ENCODE measurements at places on chromosomes 12 and 14.
A peak's percentile ranks its signal among the peaks of the same experiment; 100 is the strongest.

DNA sequence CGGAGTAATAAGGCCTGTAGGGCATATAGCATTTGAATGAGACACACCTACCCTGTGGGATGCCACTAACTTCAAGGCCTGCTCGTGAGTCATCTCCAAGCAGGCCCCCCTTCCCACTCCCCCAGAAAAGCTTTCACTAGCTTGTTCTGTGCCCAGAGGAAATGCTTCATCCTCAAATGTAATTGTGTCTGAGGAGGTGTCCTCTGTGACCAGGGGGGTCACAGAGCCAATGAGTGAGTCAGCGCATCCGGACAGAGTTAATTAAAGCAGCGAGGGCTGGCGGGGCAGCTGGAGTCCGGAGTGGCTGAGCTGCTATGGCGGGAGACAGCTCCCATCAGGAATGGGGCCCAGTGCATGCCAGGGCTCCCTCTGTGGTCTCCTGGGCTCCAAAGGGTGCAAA, 27.0 kb upstream of the ESRRB start:
- DNase-seq = no peak

DNA sequence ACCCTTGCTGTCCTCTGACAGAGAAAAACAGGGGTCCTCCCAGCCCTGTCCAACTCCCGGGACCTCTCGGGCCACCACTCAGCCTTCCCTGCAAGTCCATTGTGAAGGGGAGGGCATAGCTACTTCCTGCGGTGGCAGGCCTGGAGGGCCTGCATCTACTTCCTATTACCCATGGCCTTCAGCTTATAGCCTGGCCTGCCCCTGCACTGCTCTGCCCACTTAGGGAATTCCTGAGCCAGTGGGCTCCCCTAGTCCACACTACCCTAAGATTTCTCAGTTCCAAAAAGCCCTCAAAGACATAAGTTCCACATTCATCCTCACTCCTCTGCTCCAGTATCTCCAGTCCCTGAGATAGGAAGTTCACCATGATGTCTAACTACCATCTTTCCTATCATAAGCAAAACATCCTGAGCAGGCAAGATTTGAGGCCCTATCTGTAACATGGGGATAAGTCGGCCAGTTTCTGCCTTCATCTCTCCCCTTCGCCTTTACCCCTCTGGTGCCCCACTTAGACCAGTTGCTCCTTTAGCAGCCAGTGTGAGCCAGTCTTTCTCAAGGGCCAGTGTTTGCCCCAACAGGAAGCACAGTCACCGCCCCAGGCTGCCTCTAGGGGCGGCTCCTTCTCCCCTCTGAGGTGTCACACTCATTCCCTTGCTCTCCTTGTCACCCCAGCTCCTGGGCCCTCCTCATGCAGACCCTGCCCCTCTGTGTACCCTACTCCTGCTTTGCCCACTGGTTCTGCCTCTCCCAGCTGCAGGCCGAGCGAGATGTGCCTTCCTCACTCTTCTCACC, 10.9 kb downstream of the HDAC7 start:
- DNase-seq = peak; percentile 26

DNA sequence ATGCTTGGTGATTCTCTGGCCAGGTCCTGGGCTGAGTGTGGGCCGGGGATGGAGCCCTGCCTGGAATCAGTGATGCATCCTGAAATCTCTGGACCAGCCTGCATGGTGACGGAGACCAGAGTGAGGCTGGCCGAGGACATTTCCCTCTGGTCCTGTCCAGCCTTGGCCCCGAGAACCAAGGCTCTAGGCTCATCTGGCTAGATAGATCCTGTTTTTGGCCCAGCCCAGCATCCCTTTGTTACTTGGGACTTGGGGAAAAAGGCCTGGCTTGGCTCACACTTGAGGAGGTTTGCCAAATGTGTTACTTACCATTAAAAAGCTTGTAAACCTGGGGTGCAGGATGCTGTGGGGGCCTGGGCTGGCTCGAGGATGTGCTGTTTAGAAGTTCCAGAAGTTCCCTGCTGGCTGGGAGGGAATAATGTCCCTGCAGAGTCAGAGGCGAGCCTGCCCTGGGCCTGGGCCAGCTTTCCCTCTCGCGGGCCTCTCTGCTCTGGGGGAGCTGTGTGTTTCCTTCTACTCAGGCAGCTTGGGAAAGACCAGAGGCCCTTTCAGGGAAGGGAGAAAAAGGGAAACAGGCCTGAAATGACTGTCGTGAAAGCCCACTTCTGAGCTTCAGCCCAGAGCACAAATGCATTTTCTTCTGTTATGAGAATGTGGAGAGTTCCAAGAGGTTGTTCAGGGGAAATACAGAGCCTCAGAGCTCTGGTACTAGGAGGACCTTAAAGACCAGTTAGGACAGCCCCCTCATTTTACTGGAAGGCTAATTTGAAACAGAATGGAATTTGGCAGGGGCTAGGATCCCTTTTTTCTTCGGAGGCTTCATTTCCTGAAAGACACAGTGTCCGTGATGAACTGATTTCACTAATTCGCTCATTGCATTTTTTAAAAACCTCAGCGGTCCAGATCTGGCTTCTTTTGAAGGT, 47.2 kb upstream of the CTDSP2 start:
- DNase-seq = no peak

GRCh38 chr14:87041290-87042020, 951.5 kb downstream of the GALC start:
- DNase-seq = no peak

DNA sequence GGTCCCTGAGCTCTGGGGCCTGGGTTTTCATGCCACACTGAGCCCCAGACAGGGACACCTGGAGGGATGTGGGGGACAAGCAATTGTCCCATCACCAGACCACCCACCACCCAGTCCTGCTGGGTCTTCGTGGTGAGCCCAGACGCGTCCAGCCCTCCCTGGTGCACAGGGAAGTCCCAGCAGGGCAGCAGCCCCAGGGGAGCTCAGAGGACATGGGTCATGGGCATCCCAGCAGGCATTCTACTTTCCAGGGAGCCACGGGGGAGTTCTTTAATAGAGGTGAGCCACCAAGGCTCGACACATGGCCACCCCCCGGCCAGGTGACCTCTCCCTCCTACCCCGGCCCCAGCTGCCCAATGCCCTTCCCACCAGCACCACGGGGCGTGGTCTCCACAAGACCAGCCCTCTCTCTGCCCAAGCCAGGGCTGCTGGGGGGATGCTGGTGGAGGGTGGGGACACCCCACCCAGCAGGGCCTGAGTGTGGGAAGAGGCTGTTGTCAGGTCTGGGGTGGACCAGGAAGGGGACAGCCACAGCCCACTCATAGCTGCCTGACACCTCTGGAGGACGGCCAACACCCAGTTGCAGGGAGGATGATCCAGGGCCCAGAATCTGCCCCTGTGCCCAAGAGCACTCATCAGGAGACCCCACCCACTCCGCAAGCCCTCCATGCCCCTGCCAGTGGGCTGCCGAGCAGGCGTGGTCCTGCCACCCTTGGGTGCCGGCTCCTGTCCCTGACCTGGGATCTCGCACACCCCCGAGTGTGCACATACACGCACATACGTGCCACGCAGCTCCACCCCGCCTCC, 14.1 kb downstream of the AKT1 start:
- peak; percentile 82 for DNase-seq

DNA sequence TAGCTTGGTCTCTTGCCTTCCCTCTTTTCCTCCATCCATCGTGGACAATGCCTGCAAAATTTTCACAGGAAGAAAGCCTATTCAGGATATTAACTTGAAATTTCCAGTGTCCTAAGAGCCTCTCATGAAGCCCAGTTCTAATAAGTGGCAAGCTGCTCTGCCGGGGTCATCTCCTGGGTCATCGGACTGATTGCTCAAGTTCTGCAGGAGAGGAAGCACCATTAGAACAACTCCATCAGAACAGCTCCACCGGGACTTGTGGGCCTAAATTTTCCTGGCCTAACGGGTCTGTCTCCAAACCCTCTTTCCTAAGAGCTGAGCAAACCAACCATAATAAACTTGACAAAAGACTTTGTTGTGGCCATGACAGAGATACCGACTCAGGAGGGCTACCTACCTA, 13.9 kb downstream of the ERG28 start:
- no peak for DNase-seq

GRCh38 chr14:89013698-89014568, 189.5 kb downstream of the TTC8 start:
- DNase-seq = peak; percentile 94

- peak; percentile 15 for DNase-seq
These were observed 3.3 kb downstream of the LRIG3 start for GRCh38 chr12:58916921-58917511.

DNA sequence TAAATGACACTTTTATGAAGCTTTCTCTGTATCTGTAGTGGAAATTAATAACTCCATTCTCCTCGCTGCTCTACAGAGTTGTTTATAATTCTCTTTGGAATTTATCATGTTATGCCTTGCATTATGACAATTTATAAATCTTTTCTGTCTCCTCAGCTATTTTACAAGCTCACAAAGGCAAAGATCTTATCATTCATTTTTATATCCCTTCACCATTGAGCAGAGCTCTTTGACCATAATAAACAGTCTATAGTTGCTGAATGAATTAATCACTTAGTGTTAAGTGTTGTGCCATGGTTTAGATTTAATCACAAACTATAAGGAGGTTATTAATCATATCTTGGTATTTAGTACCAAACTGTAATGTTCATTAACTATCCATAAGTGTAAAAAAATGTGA, 126.4 kb downstream of the NAV3 start:
- no peak for DNase-seq

GRCh38 chr14:89093083-89093730, 268.8 kb downstream of the TTC8 start:
- DNase-seq = no peak

DNA sequence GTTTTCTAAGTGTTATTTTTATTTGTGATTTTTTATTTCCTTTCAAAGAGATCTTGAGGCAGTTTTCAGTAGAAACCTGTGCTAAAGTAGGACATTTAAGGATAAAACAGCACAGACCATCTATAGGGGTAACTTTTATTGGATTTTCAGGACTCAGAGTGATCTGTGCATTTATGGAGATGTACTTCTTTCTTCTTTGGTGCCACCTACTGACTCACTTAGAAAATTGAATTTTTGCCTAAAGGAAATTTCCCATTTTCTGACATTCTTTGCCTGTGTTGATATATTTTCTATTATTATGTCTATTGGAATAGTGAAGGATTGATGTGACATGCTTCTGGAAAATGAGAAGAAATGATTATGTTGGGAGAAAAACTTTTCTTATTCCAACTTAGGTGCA, 113.0 kb downstream of the UNC79 start:
- DNase-seq = no peak

DNA sequence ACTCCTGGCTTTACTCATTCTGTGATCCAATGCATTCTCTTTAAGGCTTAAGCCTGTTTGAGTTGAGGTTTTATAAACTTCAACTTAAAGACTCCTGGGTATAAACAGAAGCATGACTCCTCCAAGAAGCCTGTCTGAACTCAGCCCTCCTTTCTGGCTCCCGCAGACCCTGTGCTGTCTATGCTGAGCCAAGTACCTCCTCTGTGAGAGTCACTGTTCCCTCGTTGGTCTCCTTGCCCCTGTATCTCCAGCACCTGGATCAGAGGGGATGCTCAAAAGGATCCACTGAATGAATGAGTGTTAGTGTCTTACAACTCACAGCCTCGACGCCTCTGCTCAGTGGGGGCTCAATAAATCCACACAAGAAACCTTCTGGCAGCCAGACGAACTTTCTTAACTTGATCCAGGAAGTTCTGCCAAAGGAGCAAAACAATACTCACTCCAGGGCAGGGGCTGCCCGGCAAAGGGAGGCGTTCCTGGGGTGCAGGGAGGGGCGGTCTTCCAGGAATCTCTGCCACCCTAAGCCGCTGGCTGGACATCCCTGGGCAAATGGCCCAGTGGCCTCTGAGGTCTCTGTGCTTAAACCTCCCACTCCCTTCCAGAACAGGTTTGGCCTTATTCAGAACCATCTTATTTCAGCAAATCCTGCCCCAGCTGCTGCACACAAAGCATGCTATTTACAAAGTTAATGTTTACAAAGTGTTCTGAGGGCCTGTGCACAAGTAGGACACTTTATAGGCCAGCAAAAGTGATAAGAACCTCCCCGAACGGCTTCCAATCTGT, 32.9 kb downstream of the MAP1LC3B2 start:
- no peak for DNase-seq

- peak; percentile 17 for DNase-seq
These were observed 46.2 kb downstream of the RPH3A start for GRCh38 chr12:112837629-112838197.

DNA sequence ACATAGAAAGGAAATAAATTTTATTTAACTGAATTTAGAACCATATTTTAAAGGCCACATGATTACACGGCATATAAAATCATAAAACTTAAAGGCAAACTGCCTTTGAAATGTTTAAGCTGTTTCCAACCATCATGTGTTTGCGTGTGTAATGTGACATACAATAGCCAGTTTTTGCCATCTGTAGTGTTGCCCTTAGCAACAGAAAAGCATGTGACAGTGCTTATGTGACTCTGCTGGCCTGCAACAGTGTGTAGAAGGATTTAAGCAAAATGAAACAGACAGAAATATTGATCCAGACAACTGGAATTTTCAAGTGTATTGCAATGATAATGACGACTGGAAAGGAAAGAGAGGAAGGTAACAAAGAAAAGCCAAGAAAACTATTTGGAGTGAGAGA, 49.5 kb downstream of the TSPAN19 start:
- peak; percentile 38 for DNase-seq

Measured in NCI-H146 (cell line).